ENCODE measurements at places on chromosomes 2 and 18.

DNA sequence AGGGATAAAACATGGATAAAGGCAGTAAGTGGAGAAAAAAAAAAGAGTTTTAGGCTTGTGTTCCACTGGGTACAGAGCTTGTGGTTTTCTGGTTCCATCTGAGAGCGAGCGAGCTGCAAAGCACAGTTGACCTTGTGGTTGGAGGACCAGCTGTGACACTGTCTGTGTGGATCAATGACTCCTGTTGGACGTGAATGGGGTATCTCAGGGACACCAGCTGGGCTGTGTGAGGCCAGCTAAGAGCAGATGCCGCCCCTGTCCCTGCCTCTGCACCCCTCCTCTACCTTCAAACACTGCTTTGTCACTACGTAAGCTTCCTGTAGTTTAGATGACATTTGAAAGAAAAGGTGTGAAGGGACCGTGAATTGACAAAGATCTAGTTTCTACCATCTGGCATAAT lies 67.8 kb downstream of the QPCT start:
- no peak for DNase-seq

DNA sequence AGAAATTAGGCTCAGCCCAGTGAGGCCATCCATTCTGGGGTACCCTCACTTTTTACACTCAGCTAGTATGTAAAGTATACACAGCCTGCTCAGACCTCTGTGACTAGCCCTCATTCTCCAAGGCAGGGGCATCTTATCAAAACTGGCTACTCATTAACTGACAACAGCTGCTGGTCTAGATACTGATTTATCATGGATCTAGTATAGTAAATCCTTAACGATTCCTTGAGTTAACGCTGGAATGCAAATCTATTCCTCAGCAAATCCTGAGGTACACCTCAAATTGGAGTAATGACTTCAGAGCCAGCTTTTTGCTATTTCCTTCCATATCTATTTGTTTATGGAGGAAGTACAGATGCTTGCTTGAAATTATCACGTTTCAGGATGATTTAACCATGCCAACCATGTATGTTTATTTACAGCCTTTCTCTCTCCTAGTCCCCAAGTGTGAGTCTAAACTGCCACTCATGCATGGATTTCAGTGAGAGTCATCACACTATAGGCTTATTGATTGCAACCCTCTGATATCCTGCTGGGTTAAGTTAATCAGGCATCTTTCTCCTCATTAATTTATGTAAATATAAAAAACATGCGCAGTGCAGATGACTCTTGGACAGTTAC lies 70.2 kb upstream of the DOK6 start:
- no peak for DNase-seq

- no peak for DNase-seq
These were observed 166.2 kb downstream of the PHLPP1 start for GRCh38 chr18:62881509-62882016.

DNA sequence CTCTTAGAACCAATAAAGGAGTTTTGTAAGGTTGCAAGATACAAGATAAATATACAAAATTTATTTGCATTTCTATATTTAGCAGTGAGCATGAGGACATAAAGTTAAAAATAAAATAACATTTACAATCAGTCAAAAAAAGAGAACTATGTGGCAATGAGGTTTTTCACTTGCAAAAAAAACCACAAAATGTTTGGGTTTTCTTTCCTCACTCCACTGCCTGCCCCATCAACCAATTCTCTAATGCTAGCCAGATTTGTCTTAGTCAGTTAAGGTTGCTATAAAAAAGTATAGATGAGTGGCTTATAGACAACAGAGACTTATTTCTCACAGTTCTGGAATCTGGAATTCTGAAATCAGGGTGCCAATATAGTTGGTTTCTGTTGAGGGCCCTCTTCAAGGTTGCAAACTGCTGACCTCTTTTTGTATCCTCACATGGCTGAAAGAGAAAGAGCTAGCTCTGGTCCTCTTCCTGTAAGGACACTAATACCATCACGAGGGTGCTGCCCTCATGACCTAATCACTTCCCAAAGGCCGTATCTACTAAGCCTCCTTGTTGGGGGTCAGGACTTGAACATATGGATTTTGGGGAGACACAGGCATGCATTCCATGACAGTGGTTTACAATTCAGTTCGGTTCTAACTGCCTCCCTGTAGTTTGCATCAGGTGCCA lies 566.2 kb downstream of the GALR1 start:
- no peak for DNase-seq

DNA sequence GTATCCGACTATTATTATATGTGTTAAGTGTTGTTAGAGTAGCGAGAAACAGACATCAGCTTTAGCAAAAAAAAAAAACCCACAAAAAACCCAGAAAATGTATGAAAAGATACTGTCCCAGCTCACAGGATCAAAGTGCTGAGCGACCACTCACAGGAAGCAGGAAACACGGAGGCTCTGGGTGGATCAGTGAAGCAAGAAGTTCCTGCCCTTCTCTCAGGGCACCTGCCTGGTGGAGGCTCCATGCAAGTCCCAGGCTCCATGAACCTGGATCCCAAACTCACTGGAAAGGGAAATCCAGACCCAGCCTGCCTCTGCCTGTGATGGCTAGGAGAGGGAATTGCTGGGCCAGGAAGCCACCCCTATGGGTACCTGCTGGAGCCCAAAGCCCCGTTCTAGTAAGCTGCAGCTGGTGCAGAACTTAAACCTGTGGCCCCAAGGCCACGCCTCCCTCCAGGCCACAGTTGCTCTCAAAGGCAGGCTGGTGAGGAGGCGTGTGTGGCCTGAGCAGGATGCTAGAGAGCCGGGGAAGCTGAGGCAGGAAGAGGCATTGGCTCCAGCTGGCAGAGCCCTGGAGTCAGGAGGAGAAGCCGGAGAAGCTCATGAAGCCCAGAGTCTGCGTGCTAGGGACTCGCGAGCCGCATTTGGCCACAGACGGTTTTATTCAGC lies 63.5 kb upstream of the TAF1B start:
- peak; percentile 61 for DNase-seq

DNA sequence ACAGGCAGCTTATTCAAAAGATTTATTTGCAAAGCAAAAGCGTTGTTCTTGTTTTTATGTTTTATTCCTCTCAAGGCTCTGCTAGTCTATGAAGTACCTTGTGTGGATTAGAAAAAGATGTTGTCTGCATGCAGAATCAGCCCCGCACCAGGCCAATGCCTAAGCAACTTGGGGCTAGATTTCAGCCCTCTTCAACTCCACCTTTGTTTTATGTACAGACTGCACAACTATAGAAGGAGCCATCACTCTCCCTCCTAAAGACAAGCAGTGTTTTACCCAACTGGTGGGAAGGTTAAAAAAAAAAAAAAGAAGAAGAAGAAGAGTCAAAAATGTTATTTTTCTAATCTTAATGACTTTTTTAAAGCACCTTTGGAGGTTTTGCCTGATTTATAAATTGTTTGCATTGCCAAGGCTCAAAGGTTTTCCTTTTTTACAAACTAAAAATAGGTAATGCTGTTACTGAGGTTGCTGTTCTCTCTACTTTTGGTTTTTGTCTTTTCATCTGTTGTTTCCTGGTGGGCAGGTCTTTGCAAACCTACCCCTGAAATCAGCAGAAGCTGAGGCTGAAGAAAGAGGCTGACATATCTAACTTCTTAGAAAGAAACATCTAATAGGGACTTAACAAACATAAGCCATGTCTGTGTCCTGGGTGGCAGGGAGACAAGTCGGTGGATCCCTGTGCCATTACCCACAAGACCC lies 164.0 kb downstream of the SLC39A10 start:
- no peak for DNase-seq

DNA sequence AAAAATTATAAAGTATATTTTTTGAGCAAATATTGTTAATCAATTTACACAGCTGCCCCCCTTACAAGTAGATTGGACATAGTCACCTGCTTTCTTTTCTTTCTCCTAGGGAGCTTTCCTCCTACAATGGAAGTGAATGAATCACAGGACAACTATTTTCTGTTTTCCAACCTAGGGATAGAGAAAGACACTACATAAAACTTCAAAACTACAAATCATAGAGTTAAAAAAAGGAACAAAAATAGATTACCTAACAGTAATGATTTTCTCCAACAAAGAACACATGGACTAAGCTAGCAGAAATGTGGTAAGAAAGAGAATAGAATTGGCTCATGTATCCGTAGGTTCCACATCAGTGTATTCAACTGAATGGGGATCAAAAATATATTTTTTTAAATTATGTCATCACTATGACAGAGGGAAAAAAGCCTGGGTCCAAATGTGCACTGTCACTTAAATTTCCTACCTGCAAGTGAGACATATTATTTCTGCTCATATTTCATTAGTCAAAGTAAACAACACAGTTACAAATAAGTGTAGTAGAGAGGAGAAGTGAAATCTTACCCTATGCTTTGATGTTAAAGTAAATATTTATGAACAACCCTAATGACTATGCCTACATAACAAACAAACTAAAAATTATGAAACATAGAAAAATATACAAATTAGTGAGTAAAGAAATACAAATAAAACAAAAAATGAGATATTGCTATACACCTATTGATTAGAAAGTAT lies 756.7 kb downstream of the SOCS6 start:
- no peak for DNase-seq

DNA sequence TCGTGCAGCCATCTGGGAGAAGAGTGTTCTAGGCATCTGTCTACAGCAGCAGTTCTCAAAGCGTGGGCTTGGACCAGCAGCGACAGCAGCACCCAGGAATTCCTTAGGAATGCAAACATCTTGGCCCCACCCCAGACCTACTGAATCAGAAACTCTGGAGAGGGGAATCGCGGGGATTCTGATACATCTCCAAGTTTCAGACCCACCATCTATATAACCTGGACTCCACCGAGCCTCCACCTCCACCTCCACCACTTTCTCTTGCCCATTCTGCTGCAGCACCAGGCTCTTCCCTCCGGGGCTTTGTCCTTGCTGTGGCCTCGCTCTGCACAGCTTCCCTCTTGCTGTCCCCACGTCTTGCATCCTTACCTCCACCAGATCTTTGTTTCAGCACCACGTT lies 256.4 kb downstream of the BCL2 start:
- DNase-seq: no peak

DNA sequence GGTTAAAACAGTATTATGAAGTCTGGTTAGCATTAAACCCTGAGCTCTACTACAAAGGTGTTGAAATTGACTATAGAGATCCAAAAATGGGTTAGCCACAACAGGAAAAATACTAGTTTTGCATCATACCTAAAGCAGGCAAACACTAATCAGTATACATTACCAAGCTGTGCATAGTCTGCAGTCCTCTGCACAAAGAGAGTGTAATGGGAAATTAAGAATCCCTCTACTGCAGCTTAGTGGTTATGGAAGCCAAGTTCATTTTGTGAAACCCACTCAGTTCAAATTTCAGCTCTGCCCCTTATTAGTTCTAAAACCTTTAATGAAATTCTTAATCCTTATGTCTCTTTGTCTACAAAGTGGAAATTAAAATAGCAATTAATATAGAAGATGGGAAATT lies 192.1 kb downstream of the MBD2 start:
- no peak for DNase-seq

- DNase-seq: no peak
These were observed 31.5 kb upstream of the RASGRP3 start for GRCh38 chr2:33444967-33445366.

DNA sequence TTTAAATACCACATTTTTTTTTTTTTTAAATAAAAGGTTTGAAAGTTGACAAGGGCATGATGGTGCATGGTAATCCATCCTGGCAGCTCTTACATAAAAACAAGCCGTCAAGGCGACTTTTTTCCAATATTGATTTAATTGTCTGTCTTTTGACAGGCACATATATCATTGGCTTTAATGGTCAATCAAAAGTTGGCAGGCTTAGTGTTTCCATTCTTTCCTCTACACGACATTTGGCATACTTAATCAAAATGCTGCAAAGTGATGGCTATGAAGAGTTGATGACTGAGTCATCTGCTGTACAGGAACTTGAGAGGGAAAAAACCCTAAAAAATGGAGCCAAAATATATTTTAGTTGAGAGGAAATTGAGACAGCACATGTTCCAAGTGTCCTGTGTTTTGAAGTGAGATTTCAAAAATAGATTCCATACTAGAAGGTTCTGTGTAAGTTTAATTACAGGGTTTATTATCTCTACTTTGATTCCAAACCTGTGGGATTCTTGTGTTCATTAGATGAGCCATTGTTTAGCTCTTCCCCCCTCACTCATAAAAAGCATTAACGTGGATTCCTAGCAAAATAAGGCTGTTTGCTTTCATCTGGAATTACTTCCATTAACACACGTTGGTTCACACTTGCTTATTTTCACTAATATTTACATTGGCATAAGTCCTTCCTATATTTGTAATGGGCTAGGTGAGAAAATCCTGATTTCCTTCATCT lies 3.2 kb downstream of the TSHZ1 start:
- no peak for DNase-seq

- no peak for DNase-seq
These were observed at the start of gene COL5A2 for GRCh38 chr2:189179570-189179950. TSS of gene COL5A2 (minus strand) at chr2:189179761. CDS start at chr2:189179604, 157 bp downstream.

GRCh38 chr2:141490886-141491285 lies 639.9 kb downstream of the LRP1B start:
- DNase-seq: no peak

GRCh38 chr2:224659714-224660113 lies 56.5 kb downstream of the CCDC195 start:
- DNase-seq: no peak

- no peak for DNase-seq
These were observed 59.4 kb downstream of the ZNF236 start for GRCh38 chr18:76881744-76882143.

- DNase-seq: no peak
These were observed 158.2 kb downstream of the TDRD15 start for GRCh38 chr2:21281791-21282514.

All from activated naive CD4-positive, alpha-beta T cell treated with Interleukin-2 at 50 U/mL for 16 hours (primary cell).